ENCODE measurements at places on chromosomes 2 and 18.

DNA sequence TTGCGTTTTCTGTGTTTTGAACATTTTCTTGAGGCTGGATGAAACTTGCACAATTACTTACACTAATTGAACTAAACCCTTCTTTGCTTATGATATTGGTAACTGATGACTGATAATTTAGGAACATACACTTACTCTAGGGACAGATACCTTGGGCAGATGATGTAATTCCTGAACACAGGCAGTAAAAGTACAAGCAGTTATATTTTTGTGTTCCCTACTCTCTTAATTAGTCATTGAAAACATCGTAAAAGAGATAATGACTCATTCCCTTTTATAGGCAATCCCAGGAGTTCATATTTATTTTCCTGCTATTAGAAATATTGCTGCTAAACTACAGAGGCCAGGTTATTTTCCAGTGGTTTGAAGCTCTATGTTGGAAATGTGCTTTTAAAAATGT lies 46.4 kb downstream of the CCDC85A start:
- peak; percentile 25 for DNase-seq

DNA sequence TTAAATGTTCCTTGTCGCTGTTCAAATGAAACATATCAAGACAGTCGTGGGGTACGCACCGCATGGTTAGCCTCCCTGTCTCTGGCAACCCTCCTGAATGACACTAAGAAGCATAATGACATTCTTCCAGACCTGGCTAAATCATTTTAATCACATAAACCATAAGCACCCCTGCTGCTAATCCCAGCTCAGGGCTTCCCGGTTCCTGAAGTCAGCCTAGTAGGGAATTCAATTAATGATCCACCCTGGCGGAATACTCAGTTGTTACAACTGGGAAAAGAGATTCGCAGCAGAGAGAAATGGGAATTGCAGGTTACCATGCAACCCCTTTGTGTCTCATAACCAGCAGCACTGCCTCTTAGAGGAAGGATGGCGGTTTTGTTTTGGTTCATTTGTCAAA lies 200.8 kb upstream of the AGAP1 start:
- DNase-seq, result no peak

GRCh38 chr2:27009716-27010115 lies 23.0 kb upstream of the TMEM214 start:
- DNase-seq, result no peak

GRCh38 chr2:129812071-129812470 lies 167.4 kb upstream of the RAB6C start:
- DNase-seq, result no peak

GRCh38 chr2:73965053-73965452 lies 19.7 kb upstream of the TET3 start:
- DNase-seq, result no peak

- peak; percentile 52 for DNase-seq
Measured at GRCh38 chr18:36095936-36096519, 28.7 kb upstream of the RPRD1A start.

All from kidney glomerular epithelial cell (primary cell).